ENCODE measurements at places on chromosomes 12 and 14. TPM values are rescaled to one million over a fixed set of nuclear protein-coding genes. Genes with fewer than 3 reads are reported as not detected.

Gene SLCO1B1
- not detected for total RNA-seq

Gene ADCY4
- total RNA-seq = 9.6 TPM

Gene ESR2
- total RNA-seq = 0.29 TPM

Gene RTN1
- not detected for total RNA-seq

Gene INHBC
- not detected for total RNA-seq

Gene FOXA1
- total RNA-seq = 0.15 TPM

Measured in smooth muscle cell of trachea (primary cell).